ENCODE measurements at places on chromosomes 1 and 21. TPM values are rescaled to one million over a fixed set of nuclear protein-coding genes. Genes with fewer than 3 reads are reported as not detected.

Gene HSPB7
- total RNA-seq, result 4.1 TPM

Gene PCAT6
- 0.29 TPM for total RNA-seq

Gene PLEKHN1
- total RNA-seq, result 0.88 TPM

Gene ANKRD35
- 1.4 TPM for total RNA-seq

Gene SMCP
- not detected for total RNA-seq

Gene ATG4C
- 9.4 TPM for total RNA-seq

Gene PRMT2
- total RNA-seq, result 136 TPM

Gene MMEL1
- under 0.01 TPM for total RNA-seq

Gene TAL1
- total RNA-seq, result not detected

Gene CD164L2
- not detected for total RNA-seq

- no peak for DNase-seq
Measured at GRCh38 chr1:212402666-212403321, 11.9 kb downstream of the PACC1 start.

DNA sequence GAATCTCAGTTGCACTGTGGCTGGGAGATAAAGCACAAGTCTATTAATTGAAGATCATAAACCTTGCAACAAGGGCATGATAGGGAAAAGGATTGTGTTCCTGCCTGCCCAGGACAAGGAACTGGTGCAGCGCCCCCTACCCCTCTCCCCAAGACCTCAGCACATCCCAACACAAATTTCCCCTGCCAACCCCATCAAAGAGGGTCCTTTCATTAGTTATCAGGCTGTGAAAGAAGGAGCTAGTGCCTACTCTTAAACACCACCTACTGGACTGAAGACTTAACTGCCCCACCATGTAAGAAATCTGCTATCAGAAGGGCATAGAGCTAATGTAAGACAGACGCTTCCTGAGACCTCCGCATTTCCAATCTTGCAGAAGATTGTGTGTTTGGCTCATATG is 372.6 kb downstream of the AGBL4 start:
- no peak for DNase-seq

DNA sequence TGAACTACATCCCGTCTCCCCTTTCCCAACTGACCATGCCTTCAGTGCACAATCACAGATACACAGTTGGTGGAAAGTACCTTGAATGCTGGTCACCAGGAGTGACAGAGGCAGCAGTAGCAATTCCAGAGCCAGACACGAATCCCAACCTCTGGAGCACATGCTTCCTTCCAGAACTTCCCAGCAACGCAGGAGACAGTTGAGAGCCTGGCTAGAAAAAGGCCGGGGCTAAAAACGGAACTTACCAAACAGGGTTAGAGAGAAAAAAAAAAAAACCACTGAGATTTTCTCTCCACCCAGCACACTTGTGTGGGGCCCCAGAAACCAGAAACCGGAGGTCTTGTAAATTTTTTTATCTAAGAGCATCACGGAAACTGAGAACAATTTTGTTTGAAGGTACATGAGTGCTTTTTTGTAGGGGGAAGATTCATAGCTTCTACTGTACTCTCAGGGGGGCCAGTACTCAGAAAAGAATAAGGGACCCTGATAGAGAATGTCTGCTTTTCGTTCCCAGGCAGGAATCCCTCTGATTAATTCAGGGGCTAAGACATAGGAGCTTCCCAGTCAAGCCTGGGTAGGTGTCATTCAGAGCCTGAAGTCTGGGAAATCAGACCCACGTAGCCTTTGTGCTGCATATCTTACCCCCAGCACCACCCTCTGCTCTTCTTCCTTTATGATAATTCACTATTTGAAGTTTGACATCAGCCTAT is at the start of gene CD48:
Gene CD48 (minus strand): TSS at position 221 of the 710 bp plus-strand sequence. CDS start 59 bp downstream, at position 162.
- no peak for DNase-seq

DNA sequence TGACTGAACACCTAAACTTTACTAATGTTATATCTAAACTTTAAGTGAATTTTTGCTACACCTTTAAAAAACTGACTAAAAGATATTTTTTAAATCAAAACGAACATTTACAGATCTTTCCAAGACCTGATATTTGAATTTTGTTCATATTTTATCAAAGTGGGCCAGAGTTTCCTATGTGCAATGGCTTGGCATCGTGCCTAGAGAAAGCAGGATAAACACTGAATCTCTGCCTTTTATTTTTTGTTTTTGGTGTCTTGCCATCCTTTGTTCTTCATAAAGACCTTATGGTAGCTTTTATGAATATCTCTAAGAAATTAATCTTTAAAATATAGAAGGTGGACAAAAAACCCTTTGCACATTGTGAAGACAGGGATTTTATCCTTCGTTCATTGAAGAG is 25.8 kb upstream of the VPS26C start:
- no peak for DNase-seq

- DNase-seq, result peak; percentile 97
Measured at GRCh38 chr1:9233241-9233941, 1.2 kb upstream of the H6PD start.

DNA sequence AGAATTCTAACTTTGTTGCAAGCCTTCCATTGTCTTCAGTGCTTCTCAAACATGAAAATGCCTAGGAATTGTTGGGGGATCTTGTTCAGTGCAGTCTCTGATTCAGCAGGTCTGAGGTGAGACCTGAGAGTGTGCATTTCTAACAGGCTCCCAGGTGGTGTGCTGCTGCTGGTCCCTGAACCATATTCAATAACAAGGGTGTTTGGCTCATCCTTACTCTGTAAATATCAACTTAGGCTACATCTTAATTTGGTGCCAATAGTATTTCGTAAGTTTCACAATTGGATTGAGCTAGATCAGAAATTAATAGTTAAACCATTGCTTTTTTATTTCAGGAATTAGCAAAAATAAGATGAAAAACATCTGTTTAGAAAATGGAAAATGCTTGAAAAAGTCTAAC is 59.1 kb upstream of the GPR88 start:
- DNase-seq, result no peak

- DNase-seq, result no peak
Measured at GRCh38 chr1:99965646-99966375, 4.0 kb upstream of the SLC35A3 start.

- no peak for DNase-seq
Measured at GRCh38 chr1:209076688-209077087, 506.8 kb upstream of the CAMK1G start.

GRCh38 chr1:76998582-76999223 is 131.4 kb downstream of the ST6GALNAC5 start:
- DNase-seq, result no peak

GRCh38 chr1:221328371-221328770 is 413.5 kb downstream of the DUSP10 start:
- no peak for DNase-seq

DNA sequence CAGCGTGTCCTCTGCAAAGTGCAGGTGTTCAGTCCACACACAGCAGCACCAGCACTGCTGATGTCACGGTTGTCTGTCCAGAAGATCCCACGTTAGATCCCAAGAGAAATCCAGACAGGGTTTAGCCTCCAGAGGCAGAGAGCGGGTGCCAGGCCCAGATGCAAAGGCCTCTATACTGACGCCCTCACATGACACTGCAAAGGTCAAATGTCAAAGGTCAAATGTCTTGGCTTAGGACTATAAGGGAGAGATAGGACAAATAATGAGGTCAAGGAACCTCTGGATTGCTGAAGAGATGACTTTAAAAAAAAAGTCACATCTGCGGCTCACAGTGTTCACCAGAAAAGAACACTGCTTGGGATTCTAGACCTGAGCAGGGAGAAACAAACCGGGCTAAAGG is 101.5 kb downstream of the COLGALT2 start:
- no peak for DNase-seq

- no peak for DNase-seq
Measured at GRCh38 chr1:99919220-99919619, 50.6 kb upstream of the SLC35A3 start.

DNA sequence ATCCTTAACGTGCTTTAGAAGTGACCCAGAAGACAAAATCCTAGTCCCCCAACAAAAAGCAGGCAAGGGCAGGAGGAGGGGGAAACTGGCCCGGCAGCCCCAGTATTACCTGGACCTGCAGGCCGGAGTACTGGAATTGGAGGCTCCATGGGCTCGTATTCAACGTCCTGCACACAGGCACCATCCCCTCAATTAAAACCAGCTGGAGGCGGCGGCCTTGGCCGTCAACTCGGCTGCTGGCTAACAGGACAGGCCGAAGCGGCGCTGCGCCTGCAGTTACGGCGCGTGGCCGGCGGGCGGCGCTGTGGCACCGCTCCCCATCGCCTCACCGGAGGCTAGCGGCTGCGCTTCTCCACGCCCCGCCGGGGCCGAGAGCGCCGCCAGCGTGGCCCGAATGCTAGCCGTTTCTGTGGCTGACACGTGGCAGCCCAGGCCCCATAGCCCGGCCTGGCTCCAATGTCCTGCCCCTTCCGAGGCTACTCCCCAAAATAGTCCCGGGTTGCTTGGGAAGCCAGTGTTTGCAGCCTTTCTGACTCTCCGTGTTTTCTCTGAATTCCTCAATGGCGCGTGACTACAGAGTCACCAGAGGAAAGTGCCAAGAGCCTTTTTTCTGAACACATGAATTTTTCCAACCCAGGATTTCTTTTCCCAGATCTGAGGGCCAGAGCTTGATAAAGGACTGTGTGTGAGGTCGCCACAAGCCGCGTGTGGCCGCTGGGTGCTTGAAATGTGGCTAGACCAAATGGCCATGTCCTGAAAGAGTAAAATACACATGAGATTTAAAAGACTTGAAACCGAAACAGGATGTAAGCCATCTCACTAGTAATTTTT is 82.5 kb downstream of the HHIPL2 start:
- peak; percentile 99 for DNase-seq

- peak; percentile 94 for DNase-seq
Measured at GRCh38 chr1:15352128-15352957, 57.3 kb upstream of the EFHD2 start.

DNA sequence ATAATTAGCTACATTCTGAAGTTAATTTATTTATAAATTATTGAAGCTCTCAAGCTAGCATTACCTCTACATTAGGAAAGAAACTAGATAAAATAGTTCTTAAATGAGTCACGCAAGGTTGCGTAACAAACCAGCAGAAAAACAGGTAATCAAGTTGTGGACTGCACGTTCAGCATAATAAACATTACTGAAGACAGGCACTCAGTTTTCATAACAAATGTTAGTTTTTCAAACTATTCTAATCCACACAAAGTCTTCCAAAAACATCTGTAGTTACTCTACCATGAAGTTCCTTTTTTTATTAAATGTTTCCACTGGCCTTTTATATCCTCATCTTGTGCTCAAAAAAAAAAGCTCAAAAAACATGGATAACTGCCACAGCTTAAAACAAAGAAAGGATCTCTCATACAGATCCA is 1.3 kb downstream of the TOR1AIP2 start:
- no peak for DNase-seq

DNA sequence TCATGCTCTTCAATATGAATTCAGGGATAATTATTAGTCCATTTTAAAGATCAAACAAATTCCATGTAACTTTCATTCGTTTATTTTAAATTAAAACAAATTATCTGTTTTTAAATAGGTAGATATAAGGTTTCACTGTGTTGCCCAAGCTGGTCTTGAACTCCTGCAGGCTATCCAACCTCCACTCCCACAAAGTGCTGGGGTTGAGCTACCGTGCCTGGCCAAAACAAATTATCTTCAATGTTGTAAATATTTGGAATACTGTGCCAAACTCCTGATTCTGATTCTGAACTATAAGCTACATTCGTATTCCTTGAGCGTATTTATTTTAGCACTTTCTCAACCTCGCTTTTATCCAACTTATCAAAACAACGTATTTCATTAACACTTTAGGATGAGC is 19.6 kb downstream of the AGL start:
- no peak for DNase-seq

GRCh38 chr1:205543351-205544301 is 39.2 kb downstream of the CDK18 start:
- peak; percentile 96 for DNase-seq

DNA sequence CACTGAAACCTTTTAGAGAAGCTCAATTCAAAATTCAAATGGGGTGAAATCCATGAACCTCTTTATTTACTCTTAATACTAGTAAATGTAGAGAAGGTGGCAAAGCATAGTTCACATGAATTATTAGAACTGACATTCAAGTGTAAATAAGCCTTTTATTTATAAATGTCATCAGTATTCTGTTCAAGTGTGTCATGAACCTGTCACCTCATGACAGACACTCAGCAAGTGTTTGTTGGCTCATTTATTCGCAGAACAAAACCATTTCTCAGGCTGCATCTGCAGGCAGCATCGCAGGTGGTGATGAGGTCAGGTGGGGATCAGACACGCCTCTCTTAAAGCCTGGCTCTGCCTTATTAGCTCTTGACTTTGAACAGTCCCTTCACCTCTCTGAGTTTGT is 116.6 kb downstream of the SETD4 start:
- DNase-seq, result no peak

GRCh38 chr21:44487831-44488230 is 32.5 kb downstream of the LRRC3 start:
- peak; percentile 84 for DNase-seq

DNA sequence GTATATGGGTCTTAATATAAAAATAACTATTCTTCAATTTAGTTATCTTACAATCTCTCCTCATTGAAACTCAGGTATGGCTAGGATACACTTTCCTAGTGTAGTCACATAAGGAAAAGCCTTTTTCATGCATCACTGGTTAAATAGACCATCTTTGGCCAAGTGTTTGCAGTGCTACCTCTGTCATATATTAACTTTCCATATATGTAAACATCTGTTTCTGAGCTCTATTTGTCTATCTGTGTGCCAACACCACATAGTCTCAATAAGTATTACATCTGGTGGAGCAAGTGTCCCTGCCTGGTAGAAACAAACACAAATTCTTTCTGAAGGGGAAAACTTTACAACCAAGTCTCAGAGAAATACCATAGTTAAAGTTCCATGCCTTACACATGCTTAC is 134.6 kb downstream of the TSEN15 start:
- DNase-seq, result no peak

Data from osteoblast (primary cell).